Natural killer cell treated with Interleukin-12 subunit alpha and Interleukin-12 subunit beta and Interleukin-15 and Interleukin-18, amount 100 ng/mL, for 72 hours (primary cell): ENCODE measurements at places on chromosomes 3 and 15. TPM values are rescaled to one million over a fixed set of nuclear protein-coding genes. Genes with fewer than 3 reads are reported as not detected.

TGM4 gene
- total RNA-seq = not detected

TF gene
- total RNA-seq = 0.78 TPM

DNA sequence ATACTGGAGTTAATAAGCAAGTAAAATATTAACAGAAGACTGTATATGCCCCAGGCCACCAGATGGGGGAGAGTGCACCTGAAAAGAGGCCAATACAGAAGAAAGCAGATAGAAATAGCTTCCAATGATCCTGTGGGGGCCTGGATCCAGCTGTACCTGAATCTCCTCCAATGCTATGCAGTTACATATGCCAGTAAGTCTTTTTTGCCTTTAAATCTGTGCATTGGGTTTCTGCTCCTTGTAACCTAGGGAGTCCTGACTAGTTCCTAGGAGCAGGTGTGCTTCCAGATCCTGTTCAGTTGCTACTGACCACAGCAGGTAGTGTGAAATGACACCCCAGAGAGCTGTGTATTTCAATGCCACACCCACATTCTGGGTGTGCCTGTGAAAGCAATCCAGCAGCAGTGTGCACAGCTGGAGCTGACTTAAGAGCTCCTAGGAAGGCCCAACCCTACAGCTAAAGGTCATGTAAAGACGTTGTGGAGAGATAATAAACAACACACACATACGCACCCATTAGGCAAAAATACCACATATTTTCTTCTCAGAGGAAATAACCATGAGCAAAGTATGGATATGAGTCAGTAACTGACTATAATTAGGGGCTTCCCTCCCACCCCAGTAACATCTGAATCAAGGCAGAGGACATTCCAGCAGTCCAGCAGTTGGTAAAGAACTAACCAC, 62.2 kb upstream of the AKAP13 start:
- H3K27me3 ChIP-seq = peaks cover 1% of the 10 kb centered on the region
- DNase-seq = no peak
- peaks cover 2% of the 10 kb centered on the region for H3K36me3 ChIP-seq

- no peaks in the 10 kb centered on the region for H3K4me1 ChIP-seq
- no peak for DNase-seq
These were observed 38.2 kb downstream of the KLHL25 start for GRCh38 chr15:85756411-85757072.

- peaks cover 2% of the 10 kb centered on the region for H3K27me3 ChIP-seq
- DNase-seq = no peak
- H3K36me3 ChIP-seq = no peaks in the 10 kb centered on the region
- no peak overlapping the region for H3K27ac ChIP-seq
These were observed 181.6 kb downstream of the ADAMTSL3 start for GRCh38 chr15:83835479-83835878.

- no peak overlapping the region for H3K27ac ChIP-seq
- no peak for DNase-seq
- H3K4me1 ChIP-seq = no peaks in the 10 kb centered on the region
- no peak overlapping the region for H3K4me3 ChIP-seq
- no peaks in the 10 kb centered on the region for H3K36me3 ChIP-seq
These were observed 472.0 kb downstream of the ZPLD1 start for GRCh38 chr3:102906818-102907217.
